Brain pericyte (primary cell): ENCODE measurements at places on chromosomes 2 and 18.

- DNase-seq, result no peak
These were observed 73.4 kb downstream of the CDCA7 start for GRCh38 chr2:173427887-173428668.

GRCh38 chr2:240731178-240731545 lies 39.5 kb downstream of the AQP12A start:
- DNase-seq, result no peak

DNA sequence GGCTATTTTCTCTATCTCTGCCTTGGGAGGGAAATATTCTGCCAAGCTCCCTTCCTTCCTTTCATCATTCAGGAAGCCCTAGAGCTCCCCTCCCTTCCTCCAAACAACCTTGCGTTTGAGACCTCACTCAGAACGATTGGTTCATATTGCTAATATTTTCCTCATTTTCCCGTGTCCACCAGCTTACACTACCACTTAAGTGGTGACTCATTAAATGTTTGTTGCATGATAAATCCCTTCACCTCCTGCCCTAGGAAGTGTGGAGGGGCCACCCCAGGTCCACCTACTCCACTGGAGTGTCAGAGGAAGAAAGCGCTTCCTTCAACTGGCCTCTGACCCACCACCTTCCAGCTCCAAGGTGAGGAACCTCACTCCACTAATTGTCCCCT lies 2.3 kb upstream of the LPIN2 start:
- no peak for DNase-seq

- no peak for DNase-seq
These were observed 53.9 kb upstream of the SEC11C start for GRCh38 chr18:59085797-59086196.

DNA sequence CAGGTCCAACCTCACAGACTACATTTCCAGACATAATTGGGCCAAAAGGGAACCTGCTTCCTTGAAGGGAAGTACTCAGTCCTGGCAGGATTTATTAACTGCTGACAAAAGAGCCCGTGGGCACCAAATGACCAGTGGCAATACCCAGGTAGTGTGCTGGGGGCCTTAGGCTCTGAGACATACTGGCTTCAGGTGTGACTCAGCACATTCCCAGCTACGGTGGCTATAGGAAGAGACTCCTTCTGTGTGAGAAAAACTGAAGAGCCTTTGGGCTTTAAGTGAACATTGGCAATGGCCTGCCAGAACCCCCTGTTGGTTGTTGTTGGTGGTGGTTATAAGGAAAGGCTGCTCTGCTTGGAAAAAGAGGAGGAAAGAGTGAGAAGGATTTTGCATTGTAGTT lies 401.8 kb downstream of the KCNJ3 start:
- no peak for DNase-seq
